ENCODE measurements at places on chromosomes 3 and 15.
A peak's percentile ranks its signal among the peaks of the same experiment; 100 is the strongest.

DNA sequence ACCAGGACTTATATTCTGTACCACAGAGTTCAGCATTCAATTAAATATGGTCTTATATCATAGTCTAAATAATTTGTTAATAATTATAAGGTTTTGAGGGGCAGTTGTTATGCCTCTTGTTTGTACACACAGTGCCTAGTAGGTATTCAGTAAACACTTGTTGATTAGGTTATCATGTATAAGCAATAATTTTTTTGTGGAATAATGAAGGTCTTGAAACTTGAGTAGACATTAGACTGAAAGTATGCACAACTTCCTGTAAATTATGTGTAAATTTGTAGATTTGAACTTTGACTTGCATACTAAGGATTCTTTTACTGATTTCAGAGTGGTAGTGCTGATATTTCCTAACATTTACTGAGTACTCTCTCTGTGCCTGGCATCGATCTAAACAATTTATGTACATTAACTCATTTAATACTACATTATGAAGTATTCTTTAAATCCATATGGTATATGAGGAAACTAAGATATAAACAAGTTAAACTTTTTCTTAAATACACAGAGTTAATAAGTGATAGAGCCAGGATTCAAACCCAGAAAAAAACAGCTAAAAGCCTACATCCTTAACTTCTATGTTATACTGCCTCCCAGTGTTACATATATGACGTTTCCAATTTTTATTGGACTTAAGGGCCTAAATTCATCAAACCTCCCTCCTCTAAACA, 65.1 kb downstream of the GLCE start:
- no peaks in the 10 kb centered on the region for H3K36me3 ChIP-seq
- no peaks in the 10 kb centered on the region for H3K4me1 ChIP-seq
- H3K4me3 ChIP-seq: no peak overlapping the region

- no peaks in the 10 kb centered on the region for H3K4me1 ChIP-seq
- no peak for DNase-seq
- H3K27ac ChIP-seq: no peak overlapping the region
- H3K36me3 ChIP-seq: no peaks in the 10 kb centered on the region
Measured at GRCh38 chr3:9158865-9159630, 90.4 kb downstream of the SRGAP3 start.

DNA sequence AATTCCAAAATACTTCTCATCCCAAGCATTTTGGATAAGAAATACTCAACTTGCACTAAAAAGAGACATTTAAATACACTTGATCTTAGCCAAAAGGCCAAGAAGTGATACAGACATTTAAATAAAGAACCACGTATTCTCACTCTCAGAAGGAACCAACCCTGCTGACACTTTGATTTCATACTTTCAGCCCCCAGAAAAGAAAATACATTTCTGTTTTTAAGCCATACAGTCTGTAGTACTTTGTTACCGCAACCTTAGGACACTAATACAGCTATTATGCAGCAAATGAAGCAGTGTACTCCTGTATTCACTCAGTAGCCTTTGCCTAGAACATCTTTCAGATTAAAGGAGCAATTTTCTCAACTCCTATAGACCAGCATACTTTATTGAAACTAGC, 86.7 kb downstream of the TBC1D5 start:
- H3K27ac ChIP-seq: no peak overlapping the region
- no peaks in the 10 kb centered on the region for H3K4me1 ChIP-seq
- H3K27me3 ChIP-seq: no peaks in the 10 kb centered on the region
- H3K36me3 ChIP-seq: no peaks in the 10 kb centered on the region
- no peak overlapping the region for H3K4me3 ChIP-seq

DNA sequence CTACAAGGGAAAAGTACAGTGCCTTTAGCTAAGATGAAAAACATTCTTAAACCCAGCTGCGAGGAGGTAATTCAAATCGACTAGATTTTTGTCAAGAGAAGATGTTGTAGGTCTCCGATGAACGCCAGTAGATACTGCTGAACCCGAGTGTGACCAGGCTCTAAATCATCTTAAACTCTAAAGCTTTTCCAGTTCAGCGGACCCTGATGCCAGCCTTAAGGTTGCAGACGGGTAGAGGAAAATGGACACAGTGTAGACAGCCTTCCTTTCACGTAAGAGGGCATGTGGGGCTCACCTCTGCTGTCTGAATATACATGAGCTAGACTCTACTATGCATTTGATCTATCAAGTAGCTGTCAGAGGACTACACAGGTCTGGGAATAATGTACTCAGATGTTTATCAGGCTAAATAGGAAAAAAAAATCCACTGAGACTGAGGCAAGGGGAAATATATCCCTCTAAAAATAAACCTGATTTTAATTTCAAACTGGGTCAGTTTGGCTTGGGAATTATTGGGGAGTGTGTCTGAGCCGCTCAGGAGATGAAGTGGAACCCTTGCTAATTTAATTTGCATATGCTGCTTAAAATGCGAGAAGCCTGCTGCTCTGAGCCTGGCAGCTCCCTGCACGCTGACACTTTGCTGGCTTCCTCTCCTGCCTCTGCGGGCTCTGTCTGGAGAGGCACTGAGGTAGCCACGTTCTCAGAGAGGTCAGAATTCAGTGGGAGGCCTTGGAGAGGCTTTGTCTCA, 151.9 kb downstream of the CADPS start:
- no peak for DNase-seq
- H3K36me3 ChIP-seq: no peaks in the 10 kb centered on the region
- H3K4me1 ChIP-seq: no peaks in the 10 kb centered on the region
- peaks cover 3% of the 10 kb centered on the region for H3K27me3 ChIP-seq
- no peak overlapping the region for H3K27ac ChIP-seq

- no peaks in the 10 kb centered on the region for H3K4me1 ChIP-seq
- no peak overlapping the region for H3K27ac ChIP-seq
- H3K4me3 ChIP-seq: no peak overlapping the region
- no peak for DNase-seq
- H3K27me3 ChIP-seq: no peaks in the 10 kb centered on the region
- no peaks in the 10 kb centered on the region for H3K36me3 ChIP-seq
Measured at GRCh38 chr15:99590913-99591646, 25.3 kb downstream of the MEF2A start.

DNA sequence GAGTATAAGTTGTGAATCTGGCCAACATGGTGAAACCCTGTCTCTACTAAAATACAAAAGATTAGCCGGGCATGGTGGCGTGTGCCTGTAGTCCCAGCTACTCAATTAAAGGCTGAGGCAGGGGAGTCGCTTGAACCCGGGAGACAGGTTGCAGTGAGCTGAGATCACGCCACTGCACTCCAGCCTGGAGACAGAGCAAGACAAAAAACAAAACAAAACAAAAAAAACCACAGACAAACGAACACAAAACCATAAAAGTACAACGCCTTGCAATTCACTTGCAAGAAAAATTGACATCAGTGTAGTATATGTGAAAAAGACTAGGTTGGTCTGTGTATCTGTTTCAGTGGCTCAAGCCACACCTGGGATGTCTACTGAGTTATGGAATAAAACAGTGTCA, 29.9 kb upstream of the CCDC80 start:
- H3K27me3 ChIP-seq: no peaks in the 10 kb centered on the region
- H3K27ac ChIP-seq: no peak overlapping the region
- no peak overlapping the region for H3K4me3 ChIP-seq
- H3K4me1 ChIP-seq: no peaks in the 10 kb centered on the region

DNA sequence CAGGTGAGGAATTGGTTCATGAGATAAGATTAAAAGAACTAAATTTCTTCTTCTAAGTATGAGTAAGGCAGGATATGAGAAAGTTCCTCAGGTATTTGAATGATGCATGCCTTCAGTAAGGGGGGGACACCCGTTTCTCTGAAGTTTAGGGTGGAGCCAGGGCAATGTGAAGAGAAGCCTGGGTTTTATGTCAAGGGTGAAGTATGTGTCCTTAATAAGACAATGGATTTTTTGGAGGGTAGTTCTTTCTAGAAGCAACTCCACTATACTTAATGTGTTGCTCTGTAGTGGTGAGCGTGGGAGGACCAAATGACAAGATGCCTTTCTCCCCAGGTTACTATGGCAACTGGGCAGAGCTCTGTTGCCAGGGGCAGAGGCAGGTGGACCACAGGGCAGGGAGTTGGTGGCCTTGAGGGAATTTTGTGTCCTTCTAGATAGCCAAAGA, 44.0 kb downstream of the PHLDB2 start:
- no peaks in the 10 kb centered on the region for H3K36me3 ChIP-seq
- peak overlapping the region; percentile 59 for H3K27ac ChIP-seq
- DNase-seq: no peak
- H3K4me3 ChIP-seq: no peak overlapping the region

GRCh38 chr15:69390575-69390974, 23.6 kb upstream of the KIF23 start:
- H3K27ac ChIP-seq: peak overlapping the region; percentile 82
- H3K4me3 ChIP-seq: no peak overlapping the region
- no peaks in the 10 kb centered on the region for H3K36me3 ChIP-seq
- no peak for DNase-seq

- no peaks in the 10 kb centered on the region for H3K4me1 ChIP-seq
- H3K4me3 ChIP-seq: no peak overlapping the region
- no peaks in the 10 kb centered on the region for H3K27me3 ChIP-seq
- no peak overlapping the region for H3K27ac ChIP-seq
- DNase-seq: no peak
Measured at GRCh38 chr15:46146915-46147314, 512.1 kb downstream of the SQOR start.

- H3K36me3 ChIP-seq: no peaks in the 10 kb centered on the region
- DNase-seq: peak; percentile 91
- no peaks in the 10 kb centered on the region for H3K27me3 ChIP-seq
- H3K4me3 ChIP-seq: no peak overlapping the region
- peak overlapping the region; percentile 77 for H3K27ac ChIP-seq
Measured at GRCh38 chr3:192879346-192880031, 38.2 kb downstream of the MB21D2 start.

DNA sequence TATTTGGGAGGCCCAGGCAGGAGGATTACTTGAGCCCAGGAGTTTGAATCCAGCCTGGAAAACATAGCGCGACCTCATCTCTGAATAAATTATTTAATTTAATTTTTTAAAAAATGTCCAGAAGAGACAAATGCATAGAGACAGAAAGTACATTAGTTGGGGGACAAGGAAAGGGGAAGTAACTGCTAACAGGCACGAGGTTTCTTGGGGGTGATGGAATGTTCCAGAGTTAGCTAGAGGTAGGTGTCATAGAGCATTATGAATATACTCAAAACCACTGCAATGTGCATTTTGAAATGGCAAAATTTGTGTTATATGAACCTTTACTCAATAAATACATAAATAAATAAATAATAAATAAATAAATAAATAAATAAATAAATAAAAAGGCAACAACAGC, 31.7 kb upstream of the CYP11A1 start:
- H3K27ac ChIP-seq: no peak overlapping the region
- no peaks in the 10 kb centered on the region for H3K4me1 ChIP-seq
- no peak for DNase-seq
- no peaks in the 10 kb centered on the region for H3K36me3 ChIP-seq

GRCh38 chr3:191531434-191531972, 70.5 kb downstream of the PYDC2 start:
- no peak overlapping the region for H3K27ac ChIP-seq
- DNase-seq: no peak
- H3K4me1 ChIP-seq: no peaks in the 10 kb centered on the region
- H3K27me3 ChIP-seq: no peaks in the 10 kb centered on the region
- no peak overlapping the region for H3K4me3 ChIP-seq

DNA sequence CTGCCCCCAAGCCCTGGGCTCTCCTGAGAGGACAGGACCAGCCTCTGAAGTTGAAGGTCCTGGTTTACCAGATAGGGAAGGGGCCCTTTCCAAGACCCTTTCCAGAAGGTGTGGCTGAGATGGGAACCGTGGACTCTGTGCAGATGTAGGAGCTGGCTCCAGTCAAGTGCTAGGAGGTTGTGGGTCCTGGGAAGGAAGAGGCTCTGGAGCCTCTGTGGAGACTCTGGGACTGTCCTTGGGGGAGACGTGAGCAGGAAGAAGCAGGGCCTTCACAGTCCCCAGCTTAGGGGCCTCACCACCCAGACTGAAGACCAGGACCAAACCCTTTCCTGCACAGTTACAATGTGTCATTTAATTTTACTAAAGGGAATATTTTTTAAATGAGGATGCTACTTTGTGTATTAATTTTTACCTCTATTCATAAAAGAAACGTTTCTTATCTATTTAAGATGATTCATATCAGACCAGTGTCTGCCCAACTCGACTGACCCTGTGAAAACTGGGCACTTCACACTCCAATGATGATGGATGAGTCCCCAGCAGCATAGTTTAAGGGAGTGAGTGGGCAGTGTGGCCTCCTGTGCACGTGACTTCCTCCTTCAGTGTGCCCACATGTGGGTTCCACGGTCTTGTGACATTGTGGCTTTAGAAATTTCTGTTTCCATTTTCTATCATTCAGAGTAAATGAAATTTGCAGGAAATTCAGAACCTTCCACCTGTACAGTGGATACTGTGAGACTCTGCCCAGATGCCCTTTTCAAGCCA, 10.9 kb downstream of the CCR5AS start:
- H3K4me1 ChIP-seq: no peaks in the 10 kb centered on the region
- no peaks in the 10 kb centered on the region for H3K36me3 ChIP-seq
- no peak overlapping the region for H3K27ac ChIP-seq

- no peak overlapping the region for H3K4me3 ChIP-seq
- no peak overlapping the region for H3K27ac ChIP-seq
- H3K27me3 ChIP-seq: no peaks in the 10 kb centered on the region
- H3K36me3 ChIP-seq: no peaks in the 10 kb centered on the region
- DNase-seq: no peak
Measured at GRCh38 chr3:189001559-189001958, 170.2 kb upstream of the TPRG1 start.

GRCh38 chr3:5349343-5349742, 161.8 kb downstream of the EDEM1 start:
- no peaks in the 10 kb centered on the region for H3K27me3 ChIP-seq
- H3K36me3 ChIP-seq: no peaks in the 10 kb centered on the region
- no peak for DNase-seq
- H3K4me1 ChIP-seq: no peaks in the 10 kb centered on the region

DNA sequence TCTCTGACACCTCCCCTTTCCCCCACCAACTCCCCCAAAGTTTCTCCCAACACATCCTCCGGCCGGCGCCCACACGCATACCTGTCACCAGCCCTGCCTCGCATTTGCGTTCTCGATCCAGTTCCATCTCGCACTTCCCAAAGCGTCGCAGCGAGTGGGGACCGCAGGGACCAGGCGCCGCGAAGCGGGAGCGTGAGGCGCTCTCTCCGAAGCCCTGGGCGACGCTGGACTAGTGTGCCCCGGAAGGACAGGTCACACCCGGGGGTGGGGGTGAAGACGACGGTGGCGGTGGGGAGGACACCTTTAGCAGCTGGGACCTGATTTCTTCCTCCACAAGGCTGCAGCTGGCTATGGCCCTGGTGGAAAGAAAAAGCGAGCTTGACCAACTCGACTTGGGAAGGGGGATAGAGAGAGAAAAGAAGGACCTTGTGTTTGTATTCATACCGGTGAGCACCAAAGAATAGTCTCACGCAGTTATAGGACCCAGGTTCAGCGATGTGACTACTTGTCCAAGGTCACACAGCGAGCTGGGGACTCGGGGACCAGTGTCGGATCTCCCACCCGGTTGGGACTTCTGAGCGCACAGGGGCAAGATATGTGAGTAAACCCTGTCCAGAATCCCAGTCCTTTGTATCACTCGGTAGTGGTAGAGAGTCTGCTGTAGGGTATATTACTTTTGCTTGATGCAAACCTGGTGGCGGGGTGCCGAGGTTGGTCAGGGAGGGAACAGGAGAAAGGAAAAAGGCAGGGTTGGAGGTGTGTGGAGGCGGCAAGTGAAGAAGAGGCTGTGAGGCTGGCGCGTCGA, 607 bp upstream of the GHSR start:
- no peaks in the 10 kb centered on the region for H3K4me1 ChIP-seq
- peaks cover 54% of the 10 kb centered on the region for H3K27me3 ChIP-seq
- no peak overlapping the region for H3K4me3 ChIP-seq
- H3K36me3 ChIP-seq: no peaks in the 10 kb centered on the region

Measured in breast epithelium (tissue), 4 donors.